Activated CD4-positive, alpha-beta T cell treated with anti-CD3 and anti-CD28 coated beads for 4 hours (primary cell): ENCODE measurements at places on chromosomes 11 and 22.

DNA sequence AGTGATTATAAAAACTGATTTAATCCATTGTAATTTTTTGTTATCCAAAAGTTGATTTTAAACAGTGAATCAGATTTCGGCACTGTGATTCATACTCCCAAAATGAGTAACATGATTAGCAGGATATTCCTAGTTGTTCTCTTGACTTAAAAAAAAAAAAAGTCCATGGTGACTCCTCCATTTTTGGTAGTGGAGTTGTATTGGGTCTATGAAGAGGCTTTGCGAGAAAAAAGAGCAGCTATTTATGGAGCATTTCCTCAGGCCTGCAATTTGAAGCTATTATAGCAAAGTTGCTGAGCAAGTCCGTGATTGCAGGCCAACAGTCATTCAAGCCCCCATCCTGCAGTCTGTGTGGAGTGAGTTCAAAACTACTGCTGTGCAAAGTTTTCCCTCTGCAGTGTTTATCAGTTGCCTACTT lies 28.8 kb downstream of the YAP1 start:
- DNase-seq = no peak

GRCh38 chr22:46122980-46123693 lies 27.2 kb upstream of the PPARA start:
- no peak for DNase-seq

DNA sequence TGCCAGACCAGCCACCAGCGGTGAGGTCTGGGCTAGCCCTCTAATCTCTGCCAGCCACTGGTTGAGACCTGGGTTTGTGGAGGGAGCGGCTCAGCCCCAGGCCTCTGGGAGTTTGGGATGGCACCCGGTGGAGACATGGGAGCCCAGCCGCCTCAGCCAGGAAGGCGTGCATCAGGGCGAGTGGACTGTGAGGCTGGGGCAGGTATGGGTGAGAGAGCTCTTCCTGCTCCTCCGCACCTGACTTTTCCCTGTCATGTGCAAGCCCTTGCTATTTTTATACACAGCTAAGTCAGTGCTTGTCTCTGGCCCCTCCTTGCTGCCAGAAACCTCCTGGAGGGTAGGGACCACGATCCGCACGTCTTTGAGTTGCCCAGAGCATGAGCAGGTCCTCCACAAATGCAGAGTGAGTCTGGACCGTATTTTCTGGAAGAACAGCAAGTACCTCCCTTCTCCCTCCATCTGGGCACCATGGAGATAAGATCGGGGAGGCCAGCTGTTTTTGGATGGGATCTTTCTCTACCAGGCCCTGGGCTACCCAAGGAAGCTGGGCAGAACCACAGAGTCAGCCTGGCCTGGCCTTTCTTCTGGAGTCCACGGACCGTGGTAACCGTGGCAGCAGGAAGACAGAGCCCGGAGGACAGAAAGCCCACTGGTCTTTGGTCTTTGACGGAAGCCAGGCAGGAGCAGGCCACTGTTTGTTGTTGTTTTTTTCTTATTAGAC lies 53.3 kb downstream of the IGLL1 start:
- DNase-seq = no peak

GRCh38 chr11:63667995-63668795 lies 3.0 kb downstream of the ATL3 start:
- DNase-seq = no peak

DNA sequence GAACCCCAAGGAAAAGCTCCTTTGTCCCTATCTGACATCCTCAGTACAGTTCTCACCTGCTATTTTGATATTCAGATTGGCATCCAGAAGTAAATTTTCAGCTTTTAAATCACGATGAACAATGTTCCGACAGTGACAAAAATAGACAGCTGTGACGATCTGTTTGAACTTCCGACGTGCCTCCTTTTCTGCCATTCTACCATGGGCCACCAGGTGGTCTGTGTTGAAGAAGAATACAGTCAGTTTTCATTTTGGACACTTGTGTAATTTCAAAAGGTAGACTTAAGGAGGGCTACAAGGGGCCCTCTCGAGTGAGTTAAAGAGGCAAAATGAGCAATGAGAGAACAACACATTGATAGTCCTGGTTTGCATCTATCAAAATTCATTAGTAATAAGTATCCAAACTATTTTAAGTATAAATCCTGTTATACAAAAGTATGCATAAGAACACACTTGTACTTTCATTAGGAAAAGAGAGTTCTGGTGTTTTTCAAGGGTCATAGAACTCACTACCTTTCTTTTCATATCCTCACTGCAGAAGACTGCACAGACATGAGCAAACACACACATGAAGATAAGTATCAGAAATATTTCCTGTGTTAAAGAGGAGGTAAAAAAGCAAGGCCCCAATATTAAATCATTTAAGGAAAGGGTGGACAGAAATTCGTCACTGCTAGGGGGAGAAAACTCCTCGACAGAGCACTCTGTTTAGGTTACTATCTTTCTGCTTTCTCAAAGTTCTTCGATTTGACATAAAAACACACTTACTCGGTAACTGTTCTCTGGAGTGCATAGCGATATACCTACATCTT lies 89.9 kb upstream of the APOA1 start:
- peak; percentile 47 for DNase-seq

DNA sequence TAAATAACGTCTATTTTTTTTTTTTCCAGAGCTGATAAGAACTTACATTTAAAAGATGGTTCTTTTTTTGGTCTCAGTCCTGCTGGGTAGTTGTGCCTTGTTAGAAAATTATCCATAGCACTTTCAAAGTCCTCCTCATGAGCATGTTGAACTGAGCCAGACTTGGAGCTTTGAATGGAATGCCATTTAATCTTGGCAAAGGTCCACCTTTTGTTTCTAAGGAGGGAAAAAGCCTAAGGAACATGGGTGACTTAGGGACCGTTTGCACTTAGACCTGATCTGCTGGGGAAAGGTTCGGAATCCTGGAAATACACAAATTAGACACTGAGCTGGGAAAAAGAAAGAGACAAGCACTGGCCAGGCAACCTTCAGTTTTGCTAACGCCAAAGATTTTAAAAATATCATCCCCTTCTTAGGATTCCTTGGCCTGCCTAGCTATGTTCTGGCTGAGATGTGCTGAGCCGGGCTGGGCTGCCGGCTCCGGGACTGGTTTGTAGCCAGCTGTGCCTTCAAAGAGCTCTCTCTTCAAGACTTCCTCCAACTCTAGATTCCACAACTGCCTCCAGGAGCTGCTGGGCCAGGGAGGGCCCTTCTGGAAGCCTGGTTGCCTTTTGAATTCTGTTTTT lies 67.4 kb downstream of the ENDOD1 start:
- no peak for DNase-seq

DNA sequence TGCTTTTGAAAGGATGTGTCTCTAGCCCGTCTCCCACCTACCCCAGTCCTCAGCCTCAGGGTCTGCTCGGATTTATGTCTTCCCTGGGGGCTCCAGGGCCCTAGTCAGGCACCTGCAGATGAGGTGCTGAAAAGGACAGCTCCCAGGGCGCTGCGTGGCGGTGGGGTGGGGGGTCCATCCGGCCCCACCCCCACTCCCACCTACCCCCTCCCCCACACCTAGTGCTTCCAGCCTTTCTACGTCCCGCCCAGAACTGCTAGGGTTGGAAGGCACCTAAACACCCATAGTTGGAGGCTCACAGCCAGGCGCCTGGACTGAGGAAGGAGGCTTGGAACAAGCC lies 1.4 kb upstream of the ROBO3 start:
- no peak for DNase-seq

DNA sequence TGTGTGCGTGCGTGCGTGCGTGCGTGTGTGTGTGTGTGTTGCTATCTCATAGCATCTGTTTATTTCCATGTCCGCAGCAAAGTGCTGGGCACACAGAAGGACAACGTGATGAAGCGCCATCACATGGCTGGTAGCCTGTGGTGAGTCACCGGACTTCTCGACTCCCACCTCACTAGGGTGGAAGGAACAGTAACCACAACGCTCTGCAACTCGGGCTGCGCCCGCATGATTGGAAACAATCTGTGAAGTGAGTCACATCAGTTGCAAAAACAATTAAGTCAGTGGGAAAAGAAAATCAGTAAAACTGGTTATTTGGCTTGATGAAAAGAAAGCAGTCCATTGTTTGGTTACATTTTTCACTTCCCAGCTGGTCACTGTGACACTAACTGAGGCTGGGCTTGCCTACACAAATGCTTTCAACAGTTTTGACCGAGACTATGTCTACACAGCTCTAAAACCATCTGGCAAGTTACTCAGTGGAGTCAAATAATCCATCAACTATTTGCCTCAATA lies 437.3 kb upstream of the CADM1 start:
- DNase-seq = no peak

DNA sequence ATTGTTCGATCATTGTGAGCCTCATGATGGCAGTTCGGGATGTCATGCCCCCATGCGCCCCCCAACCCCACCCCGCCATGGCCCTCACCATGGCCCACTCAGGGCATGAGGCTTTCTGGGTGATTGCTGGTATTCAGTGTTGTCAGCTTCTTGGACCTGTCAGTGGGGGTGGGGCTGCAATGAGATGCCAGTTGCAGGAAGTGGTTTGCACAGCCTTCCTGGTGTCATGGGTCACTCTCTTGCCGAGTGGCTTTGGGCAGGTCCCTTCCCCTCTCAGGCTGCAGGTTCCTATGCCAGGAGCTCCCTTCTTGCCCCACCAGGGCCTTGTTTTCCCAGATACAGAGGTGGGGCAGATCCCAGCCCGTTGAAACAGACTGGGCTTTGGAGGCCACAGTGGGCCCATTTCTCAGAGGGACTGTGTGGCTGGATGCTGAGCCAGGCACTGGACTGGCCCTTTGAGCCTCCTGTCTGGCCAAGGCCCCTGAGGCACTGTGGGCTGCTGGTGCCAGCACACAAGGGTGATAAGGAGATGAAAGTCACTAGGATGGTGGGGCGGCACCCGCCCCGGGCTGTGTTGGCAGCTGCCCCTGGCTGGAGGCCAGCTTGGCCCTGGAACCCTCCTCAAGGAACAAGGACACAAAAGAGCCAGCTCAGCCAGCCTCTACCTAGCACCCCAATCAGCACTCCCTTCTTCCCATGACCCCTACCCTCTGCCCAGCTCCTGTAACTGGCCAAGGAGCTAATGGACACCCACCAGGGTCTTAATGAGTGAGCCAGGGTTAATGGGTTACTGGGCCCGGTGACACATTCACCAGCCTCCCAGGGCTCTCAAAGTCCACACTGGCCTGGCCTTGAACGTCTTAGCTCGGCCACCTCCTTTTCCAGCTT lies 1.5 kb upstream of the GGT1 start:
- DNase-seq = no peak

DNA sequence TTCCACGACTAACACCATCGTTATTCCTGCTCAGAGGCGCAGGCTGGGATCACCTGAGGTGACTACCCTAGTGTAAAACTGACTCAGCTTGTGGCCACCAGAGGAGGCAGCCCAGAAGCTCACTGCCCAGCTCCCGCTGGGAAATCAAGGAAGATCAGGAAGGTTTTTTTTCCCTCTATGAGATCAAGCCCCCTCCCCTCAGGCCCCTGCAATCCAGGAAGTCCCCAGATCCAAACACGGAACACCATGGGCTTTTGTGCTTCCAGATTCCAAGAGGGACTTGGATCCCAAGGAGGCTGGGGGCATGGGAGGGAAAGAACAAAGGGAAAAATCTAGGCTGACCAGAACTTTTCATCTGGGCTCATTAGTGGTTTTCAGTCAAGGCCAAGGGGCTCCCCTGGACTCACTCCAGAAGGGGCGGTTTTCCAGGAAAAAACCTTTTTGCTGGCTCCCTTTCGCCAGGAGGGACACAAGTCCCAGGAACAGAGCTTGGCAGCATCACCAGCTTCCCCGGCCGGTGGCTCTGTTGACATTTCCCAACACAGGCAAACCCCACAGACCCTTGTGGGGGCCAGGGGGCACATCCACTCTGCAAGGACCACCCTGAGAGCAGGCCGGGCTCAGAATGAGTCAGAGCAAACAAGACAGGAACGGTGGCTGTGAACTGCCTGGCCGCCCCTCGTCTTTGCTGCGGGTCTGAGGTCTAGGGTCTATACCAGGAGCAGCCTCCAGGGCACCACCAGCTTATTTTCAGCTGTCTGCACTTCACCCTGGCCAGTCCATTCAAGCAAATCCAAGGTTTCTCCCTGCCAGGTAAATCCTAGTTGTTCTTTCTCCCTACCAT lies 36.8 kb downstream of the MYH9 start:
- DNase-seq = no peak

DNA sequence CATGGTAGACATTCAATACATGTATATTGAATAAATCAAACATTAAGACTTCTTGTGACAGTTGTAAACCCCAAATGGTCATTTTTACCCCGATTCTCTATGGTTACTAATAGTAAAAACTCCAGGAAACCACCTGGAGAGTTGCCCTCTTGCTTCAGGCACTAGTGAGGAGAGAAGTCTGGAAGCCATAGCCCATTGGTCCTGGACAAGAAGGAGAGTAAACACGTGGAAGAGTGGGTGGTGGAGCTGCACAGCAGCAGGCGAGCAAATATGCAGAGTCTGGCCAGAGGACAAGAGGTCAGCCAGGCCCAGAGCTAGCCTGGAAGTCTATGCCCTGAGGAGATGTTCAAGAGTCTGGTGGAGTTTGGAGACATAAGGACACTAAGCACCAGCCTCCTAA lies 17.7 kb downstream of the DCHS1 start:
- no peak for DNase-seq

- no peak for DNase-seq
These were observed 29.0 kb upstream of the RASSF10 start for GRCh38 chr11:12979928-12980689.

GRCh38 chr11:9121469-9121796 lies 30.0 kb upstream of the SCUBE2 start:
- DNase-seq = no peak

DNA sequence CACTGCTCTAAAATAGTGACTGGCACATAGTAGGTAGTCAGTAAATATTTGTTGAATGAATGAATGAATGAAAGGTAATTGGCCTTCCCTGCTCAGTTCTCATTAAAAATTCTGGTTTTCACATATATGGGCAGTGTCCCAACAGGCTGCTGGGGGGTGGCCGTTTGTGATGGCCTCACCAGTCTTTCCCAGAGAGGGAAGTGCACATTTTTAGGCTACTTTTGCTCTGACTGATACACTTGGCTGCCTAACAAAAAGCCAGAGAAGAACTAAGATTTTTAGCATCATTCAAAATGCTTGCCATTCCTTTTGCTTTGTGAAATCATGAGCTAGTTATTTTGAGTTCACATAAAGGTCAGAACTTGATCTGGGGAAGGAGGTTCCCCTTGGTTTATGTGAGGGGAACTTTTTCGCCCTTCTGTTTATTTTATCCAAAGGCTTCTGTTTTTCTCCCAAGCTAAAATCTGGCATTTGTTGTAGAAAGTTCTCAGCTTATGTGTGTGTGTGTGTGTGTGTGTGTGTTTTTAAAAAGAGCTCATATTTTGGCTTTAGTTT lies 83.1 kb downstream of the PTPRJ start:
- no peak for DNase-seq

GRCh38 chr22:19971276-19972124 lies 29.9 kb upstream of the TXNRD2 start:
- DNase-seq = no peak
